Activated naive CD4-positive, alpha-beta T cell treated with anti-CD3 and anti-CD28 coated beads for 36 hours (primary cell): ENCODE measurements at places on chromosomes 2 and 18. TPM values are rescaled to one million over a fixed set of nuclear protein-coding genes. Genes with fewer than 3 reads are reported as not detected.

The NETO1 gene
- total RNA-seq, result not detected

The DSC3 gene
- not detected for total RNA-seq

The OR6B2 gene
- total RNA-seq, result not detected

DNA sequence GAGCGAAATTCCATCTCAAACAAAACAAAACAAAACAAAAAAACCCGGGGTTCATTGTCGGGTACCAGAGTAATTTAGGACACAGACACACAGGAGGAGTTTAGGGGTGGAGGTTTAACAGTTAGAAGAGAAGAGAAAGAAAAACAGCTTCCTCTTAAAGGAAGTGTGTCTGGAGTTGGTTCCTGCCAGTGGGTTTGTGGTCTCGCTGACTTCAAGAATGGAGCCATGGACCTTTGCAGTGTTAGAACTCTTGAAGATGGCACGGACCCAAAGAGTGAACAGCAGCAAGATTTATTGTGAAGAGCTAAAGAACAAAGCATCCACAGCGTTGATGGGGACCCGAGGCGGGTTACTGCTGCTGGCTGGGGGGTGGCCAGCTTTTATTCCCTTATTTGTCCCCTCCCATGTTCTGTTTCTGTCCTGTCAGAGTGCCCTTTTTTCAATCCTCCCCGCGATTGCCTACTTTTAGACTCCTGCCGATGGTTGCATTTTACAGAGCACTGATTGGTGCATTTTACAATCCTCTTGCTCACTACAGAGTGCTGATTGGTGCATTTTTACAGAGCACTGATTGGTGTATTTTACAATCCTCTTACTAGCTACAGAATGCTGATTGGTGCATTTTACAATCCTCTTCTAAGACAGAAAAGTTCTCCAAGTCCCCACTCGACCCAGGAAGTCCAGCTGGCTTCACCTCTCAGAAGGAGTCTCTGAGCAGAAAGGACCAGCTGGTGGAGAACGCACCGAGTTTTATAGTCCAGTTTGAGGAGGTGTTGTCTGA is 28.7 kb upstream of the ATP8B1 start:
- H3K27ac ChIP-seq, result no peak overlapping the region
- DNase-seq, result no peak
- H3K36me3 ChIP-seq, result peaks cover 5% of the 10 kb centered on the region
- no peak overlapping the region for H3K4me3 ChIP-seq
- peaks cover 27% of the 10 kb centered on the region for H3K4me1 ChIP-seq

GRCh38 chr18:25305584-25305983 is 46.4 kb downstream of the ZNF521 start:
- H3K36me3 ChIP-seq, result no peaks in the 10 kb centered on the region
- H3K27me3 ChIP-seq, result peaks cover 8% of the 10 kb centered on the region
- DNase-seq, result no peak
- no peaks in the 10 kb centered on the region for H3K4me1 ChIP-seq
- no peak overlapping the region for H3K4me3 ChIP-seq

DNA sequence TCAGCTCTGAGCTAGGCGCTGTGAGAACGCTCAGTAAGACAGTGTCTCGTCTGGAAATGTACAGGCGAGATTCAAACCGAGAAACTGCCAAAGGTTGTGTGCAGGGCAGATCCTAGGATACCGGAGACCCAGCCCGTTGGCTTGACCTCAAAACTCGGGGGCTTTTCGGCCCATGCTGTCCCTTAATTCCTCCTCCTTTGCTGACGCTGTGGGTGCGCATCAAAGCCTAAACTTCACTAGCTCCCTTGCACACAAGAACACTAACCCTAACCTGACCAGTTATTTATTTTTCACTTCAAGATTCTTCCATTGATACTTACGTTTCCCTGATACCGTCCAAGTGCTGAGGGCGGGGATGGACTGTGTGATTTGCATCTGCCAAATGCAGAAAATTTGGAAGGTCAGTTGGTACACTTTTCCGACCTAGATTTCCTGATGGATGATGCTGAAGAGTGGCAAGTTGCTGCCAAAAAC is 1.0 kb upstream of the AAK1 start:
- peak overlapping the region; percentile 81 for H3K4me3 ChIP-seq

DNA sequence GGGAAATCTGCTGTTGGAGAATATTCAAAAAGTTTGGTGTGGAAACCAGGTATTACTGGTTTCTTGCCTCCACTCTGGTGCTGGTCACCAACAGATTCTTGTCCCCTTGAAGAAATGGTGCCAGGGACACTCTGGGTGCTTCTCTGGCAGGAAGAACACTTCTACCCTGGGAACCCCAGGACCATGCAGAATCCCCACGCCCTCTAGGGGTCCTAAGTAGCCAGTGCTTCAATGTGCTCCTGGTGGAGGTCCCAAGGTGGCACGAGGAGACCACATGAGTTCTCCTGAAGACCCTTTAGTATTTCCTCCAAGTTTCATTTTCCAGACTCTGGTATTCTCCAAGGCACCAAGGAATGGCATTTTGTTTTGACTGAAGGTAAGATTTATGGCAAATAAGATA is 380.6 kb downstream of the TSN start:
- no peaks in the 10 kb centered on the region for H3K36me3 ChIP-seq
- peak; percentile 37 for DNase-seq
- H3K4me3 ChIP-seq, result no peak overlapping the region
- H3K27me3 ChIP-seq, result peaks cover 4% of the 10 kb centered on the region
- no peak overlapping the region for H3K27ac ChIP-seq
- no peaks in the 10 kb centered on the region for H3K4me1 ChIP-seq

DNA sequence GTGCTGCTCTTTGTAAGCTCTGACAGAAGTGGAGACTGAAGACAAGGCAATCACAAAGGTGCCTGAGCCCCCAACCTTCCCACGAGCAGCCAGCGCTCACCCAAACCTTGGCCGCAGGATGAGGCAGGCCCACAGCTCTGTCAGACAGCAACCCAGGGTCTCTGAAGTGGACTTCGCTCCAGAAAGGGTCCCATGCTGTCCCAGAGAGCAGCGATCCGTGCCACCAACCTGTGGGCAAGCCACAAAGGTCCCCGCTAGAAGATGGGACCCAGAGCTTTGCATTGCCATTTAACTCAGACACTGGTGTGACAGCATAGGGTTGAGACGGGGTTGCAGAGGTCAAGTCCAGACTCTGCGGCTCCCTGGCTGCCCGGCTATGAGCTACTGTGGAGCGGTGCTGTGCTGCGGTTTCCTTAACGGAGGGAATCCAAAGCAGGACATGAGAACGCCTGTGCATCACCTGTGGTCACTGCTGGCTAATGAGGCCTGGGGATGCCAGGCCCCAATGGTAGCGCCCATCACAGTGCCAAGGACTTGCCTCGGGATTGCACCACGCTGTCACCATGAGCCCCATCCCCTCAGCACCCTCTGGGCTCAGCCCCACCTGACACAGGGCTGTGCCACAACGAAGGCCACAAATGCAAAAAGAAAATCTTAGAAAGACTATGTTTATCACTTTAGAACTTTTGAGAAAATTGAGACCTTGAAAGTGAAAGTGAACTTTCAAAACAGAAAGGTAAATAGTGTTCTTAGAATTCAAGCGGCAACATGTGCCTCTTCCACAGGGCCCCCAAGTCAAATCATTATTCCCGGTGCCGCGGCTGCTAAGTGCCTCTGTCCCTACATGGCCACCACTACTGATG is 103.4 kb downstream of the HDAC4 start:
- H3K27me3 ChIP-seq, result peaks cover 4% of the 10 kb centered on the region
- DNase-seq, result peak; percentile 34
- peak overlapping the region; percentile 67 for H3K4me3 ChIP-seq
- H3K4me1 ChIP-seq, result peaks cover 72% of the 10 kb centered on the region

DNA sequence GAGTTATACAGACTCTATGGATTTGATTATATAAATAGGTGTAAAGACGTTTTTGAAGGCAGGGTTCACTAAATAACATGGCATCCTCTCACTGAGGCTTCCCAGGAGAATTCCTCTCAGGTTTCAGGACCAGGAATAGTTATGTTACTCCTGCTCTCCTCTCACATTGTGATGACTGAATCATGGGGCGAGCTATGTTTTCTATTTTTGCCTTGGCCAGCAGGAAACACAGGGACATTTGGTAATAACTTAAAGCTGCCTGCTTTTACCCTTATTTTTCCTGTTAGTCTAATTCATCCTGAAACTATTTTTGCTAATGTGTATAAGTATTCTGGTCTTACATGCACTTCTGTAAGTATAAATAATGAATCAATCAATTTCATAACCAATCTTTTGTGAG is 115.3 kb upstream of the ITGB6 start:
- no peak overlapping the region for H3K27ac ChIP-seq
- H3K4me3 ChIP-seq, result no peak overlapping the region
- peaks cover 31% of the 10 kb centered on the region for H3K4me1 ChIP-seq
- DNase-seq, result no peak
- no peaks in the 10 kb centered on the region for H3K27me3 ChIP-seq

GRCh38 chr2:206127656-206128055 is 31.6 kb downstream of the NDUFS1 start:
- H3K4me3 ChIP-seq, result no peak overlapping the region
- peak; percentile 7 for DNase-seq
- H3K27me3 ChIP-seq, result no peaks in the 10 kb centered on the region
- no peak overlapping the region for H3K27ac ChIP-seq

DNA sequence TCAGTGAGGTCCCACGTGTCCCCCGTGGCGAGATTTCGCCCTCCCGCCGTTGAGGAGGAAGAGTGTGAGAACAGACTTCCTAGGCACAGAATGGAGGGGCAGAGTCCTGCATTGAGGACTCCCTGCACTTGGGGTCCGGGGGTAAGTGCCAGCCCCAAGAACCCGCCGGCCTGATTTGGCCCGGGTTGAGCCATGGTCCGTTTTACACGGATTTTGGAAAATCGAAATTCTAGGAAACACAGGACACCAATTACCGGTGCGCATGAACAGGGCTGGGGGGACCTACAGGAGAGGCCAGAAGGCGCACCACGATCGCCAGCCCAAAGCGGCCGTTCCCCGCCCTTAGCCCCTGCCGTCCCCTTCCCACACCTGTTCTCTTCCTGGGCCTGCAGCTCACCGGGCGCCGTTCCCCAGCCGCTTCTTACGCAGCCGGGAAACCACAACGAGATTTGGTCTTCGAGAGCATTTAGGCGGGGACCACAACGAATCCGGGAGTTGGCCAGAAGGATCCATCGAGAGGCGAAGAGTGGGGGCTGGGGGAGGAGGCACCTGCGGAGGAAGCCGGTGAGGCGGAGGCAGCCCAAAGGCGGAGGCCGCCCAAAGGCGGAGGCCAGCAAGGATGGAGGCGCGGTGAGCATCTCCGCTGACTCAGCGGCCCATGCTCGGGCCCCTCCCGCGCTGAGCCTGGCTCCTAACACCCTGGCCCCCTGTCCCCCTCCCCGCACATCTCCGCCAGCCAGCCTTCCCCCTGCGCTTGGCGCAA is 464 bp upstream of the TLX2 start:
- H3K36me3 ChIP-seq, result peaks cover 1% of the 10 kb centered on the region
- peak; percentile 51 for DNase-seq
- H3K27me3 ChIP-seq, result peaks cover 61% of the 10 kb centered on the region
- H3K4me1 ChIP-seq, result peaks cover 18% of the 10 kb centered on the region

GRCh38 chr2:224405412-224405811 is 3.5 kb upstream of the FAM124B start:
- peaks cover 14% of the 10 kb centered on the region for H3K27me3 ChIP-seq
- no peak overlapping the region for H3K4me3 ChIP-seq
- H3K36me3 ChIP-seq, result no peaks in the 10 kb centered on the region
- no peak overlapping the region for H3K27ac ChIP-seq
- peaks cover 18% of the 10 kb centered on the region for H3K4me1 ChIP-seq
- DNase-seq, result no peak

GRCh38 chr2:166916987-166917386 is 28.7 kb downstream of the XIRP2 start:
- H3K27ac ChIP-seq, result no peak overlapping the region
- H3K27me3 ChIP-seq, result peaks cover 3% of the 10 kb centered on the region
- H3K36me3 ChIP-seq, result peaks cover 3% of the 10 kb centered on the region
- H3K4me1 ChIP-seq, result no peaks in the 10 kb centered on the region
- H3K4me3 ChIP-seq, result no peak overlapping the region
- no peak for DNase-seq
